GM12878 (cell line): ENCODE measurements at places on chromosomes 13 and 19.

GRCh38 chr13:26326562-26326961 lies 72.6 kb downstream of the CDK8 start:
- H3K4me1 ChIP-seq: no peaks in the 10 kb centered on the region
- no peak for DNase-seq
- no peaks in the 10 kb centered on the region for H3K27me3 ChIP-seq
- no peak overlapping the region for H3K27ac ChIP-seq

- no peak overlapping the region for H3K4me3 ChIP-seq
- H3K27me3 ChIP-seq: no peaks in the 10 kb centered on the region
- H3K27ac ChIP-seq: no peak overlapping the region
- no peak for DNase-seq
- H3K36me3 ChIP-seq: peaks cover 21% of the 10 kb centered on the region
Observed at GRCh38 chr13:24911133-24911908, 147.4 kb downstream of the RNF17 start.

- H3K36me3 ChIP-seq: no peaks in the 10 kb centered on the region
- no peak for DNase-seq
- H3K27me3 ChIP-seq: no peaks in the 10 kb centered on the region
- no peak overlapping the region for H3K4me3 ChIP-seq
- H3K4me1 ChIP-seq: no peaks in the 10 kb centered on the region
Observed at GRCh38 chr13:94198681-94199080, 280.8 kb downstream of the DCT start.

DNA sequence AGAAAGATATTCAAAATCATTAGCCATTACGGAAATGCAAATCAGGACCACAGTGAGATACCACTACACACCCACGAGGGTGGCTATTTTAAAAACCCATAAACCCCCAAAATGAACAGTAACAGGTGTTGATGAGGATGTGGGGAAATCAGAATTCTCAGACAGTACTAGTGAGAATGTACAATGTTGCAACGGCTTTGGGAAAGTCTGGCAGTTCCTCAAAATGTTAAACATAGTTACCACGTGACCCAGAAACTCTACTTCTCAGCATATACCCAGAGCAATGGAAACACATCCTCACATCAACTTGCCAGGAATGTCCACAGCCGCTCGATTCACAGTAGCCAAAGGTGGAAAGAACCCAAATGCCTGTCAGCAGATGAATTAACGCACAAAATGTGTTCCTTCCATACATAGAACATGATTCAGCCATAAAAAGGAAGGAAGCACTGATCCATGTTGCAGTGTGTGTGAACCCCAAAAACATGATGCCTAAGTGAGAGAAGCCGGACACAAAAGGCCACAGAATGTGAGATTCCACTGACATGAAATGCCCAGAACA lies 7.0 kb downstream of the PLVAP start:
- H3K4me3 ChIP-seq: peak overlapping the region; percentile 46; the same call in 1 of the 2 replicates
- no peaks in the 10 kb centered on the region; the same call in 1 of the 2 replicates for H3K27me3 ChIP-seq
- H3K27ac ChIP-seq: peak overlapping the region; percentile 94
- peaks cover 29% of the 10 kb centered on the region for H3K4me1 ChIP-seq

GRCh38 chr13:84479656-84480055 lies 597.4 kb upstream of the SLITRK1 start:
- H3K27ac ChIP-seq: no peak overlapping the region
- H3K4me3 ChIP-seq: no peak overlapping the region
- H3K36me3 ChIP-seq: no peaks in the 10 kb centered on the region
- DNase-seq: no peak
- H3K4me1 ChIP-seq: no peaks in the 10 kb centered on the region

GRCh38 chr19:38736036-38736412 lies 8.2 kb downstream of the CAPN12 start:
- H3K4me1 ChIP-seq: peaks cover 22% of the 10 kb centered on the region
- no peaks in the 10 kb centered on the region for H3K27me3 ChIP-seq
- peaks cover 1% of the 10 kb centered on the region; the same call in 1 of the 2 replicates for H3K36me3 ChIP-seq
- DNase-seq: no peak

- no peaks in the 10 kb centered on the region for H3K4me1 ChIP-seq
- no peaks in the 10 kb centered on the region for H3K27me3 ChIP-seq
- no peak overlapping the region for H3K27ac ChIP-seq
- H3K4me3 ChIP-seq: no peak overlapping the region
Observed at GRCh38 chr13:58080806-58081205, 449.3 kb downstream of the PCDH17 start.

DNA sequence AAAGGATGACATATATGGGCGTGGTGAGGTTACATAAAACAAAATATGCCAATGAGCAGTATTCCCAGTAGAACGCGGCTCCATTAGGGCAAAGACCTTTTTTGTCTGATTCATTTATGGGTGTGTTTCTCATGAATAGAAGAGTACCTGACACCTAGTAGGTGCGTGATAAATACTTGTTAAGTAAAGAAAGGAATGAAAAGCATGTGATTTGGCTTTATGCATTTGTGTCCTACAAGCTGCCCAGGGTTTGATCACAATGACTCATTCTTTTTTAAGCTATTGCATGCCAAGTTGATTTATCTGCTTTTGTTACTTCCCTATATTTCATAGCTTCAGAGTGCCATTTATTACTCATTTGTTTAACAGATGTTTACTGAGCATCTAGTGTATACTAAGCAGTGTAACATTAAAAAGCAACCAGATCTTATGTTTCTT lies 19.1 kb upstream of the KCTD4 start:
- no peaks in the 10 kb centered on the region for H3K27me3 ChIP-seq
- no peaks in the 10 kb centered on the region for H3K4me1 ChIP-seq
- no peak for DNase-seq
- no peaks in the 10 kb centered on the region for H3K36me3 ChIP-seq

DNA sequence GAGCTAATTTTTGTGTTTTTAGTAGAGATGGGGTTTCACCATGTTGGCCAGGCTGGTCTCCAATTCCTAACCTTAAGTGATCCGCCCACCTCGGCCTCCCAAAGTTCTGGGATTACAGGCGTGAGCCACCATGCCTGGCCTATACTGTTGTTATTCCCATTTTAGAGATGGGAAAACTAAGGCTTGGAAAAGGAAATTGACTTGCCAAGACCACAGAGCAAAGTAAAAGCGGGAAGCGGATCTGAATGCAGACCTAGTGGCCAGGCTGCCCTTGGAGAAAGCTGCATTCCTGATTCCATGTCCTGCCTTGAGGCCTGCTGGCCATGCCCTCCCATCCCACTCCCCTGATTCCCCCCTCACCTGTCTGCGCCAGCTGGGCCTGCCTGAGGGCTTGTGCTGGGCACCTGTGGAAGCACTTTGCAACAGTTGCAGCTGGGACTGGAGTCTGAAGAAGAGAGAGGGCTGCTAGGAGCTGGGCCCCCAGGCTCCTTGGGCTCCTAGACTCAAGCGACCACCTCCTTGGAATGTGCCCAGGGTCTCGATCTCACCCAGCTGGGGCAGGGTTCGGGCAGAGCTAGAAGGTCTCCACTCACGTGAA lies 5.7 kb downstream of the PALM3 start:
- no peaks in the 10 kb centered on the region; the same call in none of the 2 replicates for H3K27me3 ChIP-seq
- H3K4me3 ChIP-seq: no peak overlapping the region
- no peak overlapping the region for H3K27ac ChIP-seq

GRCh38 chr13:40465015-40465390 lies 201.4 kb downstream of the FOXO1 start:
- DNase-seq: no peak
- no peaks in the 10 kb centered on the region for H3K27me3 ChIP-seq
- H3K4me1 ChIP-seq: no peaks in the 10 kb centered on the region
- no peak overlapping the region for H3K4me3 ChIP-seq

DNA sequence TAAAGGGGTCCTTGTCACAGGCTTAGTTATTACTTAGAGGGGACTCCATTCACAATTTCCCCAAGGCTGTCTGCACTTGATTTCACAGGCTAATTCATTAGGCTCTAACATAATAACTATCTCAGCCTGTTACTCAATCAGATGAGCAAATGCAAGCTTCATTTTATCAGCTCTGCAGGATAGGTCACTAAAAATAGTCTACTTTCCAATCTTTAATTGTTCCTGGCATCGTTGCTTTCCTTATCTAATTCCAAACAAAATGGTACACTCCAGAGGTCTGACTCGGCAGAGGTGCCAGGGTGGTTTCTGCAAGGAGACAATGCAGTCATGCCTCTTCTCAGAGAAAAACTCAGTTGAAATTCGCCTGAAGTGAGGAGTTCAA lies 69.7 kb upstream of the SLC15A1 start:
- DNase-seq: no peak
- no peak overlapping the region for H3K27ac ChIP-seq
- no peaks in the 10 kb centered on the region for H3K4me1 ChIP-seq
- H3K4me3 ChIP-seq: no peak overlapping the region
- H3K27me3 ChIP-seq: no peaks in the 10 kb centered on the region

GRCh38 chr13:89238496-89238895 lies 1567.3 kb downstream of the SLITRK5 start:
- DNase-seq: no peak
- no peaks in the 10 kb centered on the region for H3K4me1 ChIP-seq
- H3K36me3 ChIP-seq: no peaks in the 10 kb centered on the region
- H3K4me3 ChIP-seq: no peak overlapping the region
- no peak overlapping the region for H3K27ac ChIP-seq

GRCh38 chr19:5340637-5341447 lies at the start of gene PTPRS:
TSS of gene PTPRS (minus strand) at chr19:5340812. CDS start at chr19:5286140, 54,672 bp downstream.
- no peak for DNase-seq
- H3K36me3 ChIP-seq: no peaks in the 10 kb centered on the region
- H3K27me3 ChIP-seq: peaks cover 2% of the 10 kb centered on the region; the same call in 1 of the 2 replicates
- H3K27ac ChIP-seq: no peak within 1 kb of the TSS
- H3K4me1 ChIP-seq: peaks cover 8% of the 10 kb centered on the region
- H3K4me3 ChIP-seq: peak within 1 kb of the TSS; percentile 55; the same call in 1 of the 2 replicates

- no peak for DNase-seq
- no peaks in the 10 kb centered on the region; the same call in 1 of the 2 replicates for H3K27me3 ChIP-seq
- no peaks in the 10 kb centered on the region for H3K36me3 ChIP-seq
- H3K27ac ChIP-seq: no peak overlapping the region
Observed at GRCh38 chr13:100827489-100828176, 153.0 kb upstream of the TMTC4 start.

GRCh38 chr13:97107815-97108529 lies 113.7 kb upstream of the OXGR1 start:
- no peaks in the 10 kb centered on the region for H3K36me3 ChIP-seq
- H3K4me1 ChIP-seq: no peaks in the 10 kb centered on the region
- no peaks in the 10 kb centered on the region for H3K27me3 ChIP-seq
- no peak overlapping the region for H3K4me3 ChIP-seq
- H3K27ac ChIP-seq: no peak overlapping the region

GRCh38 chr19:35125270-35125717 lies 9.6 kb downstream of the LGI4 start:
- no peak overlapping the region for H3K4me3 ChIP-seq
- no peaks in the 10 kb centered on the region for H3K27me3 ChIP-seq
- DNase-seq: no peak

DNA sequence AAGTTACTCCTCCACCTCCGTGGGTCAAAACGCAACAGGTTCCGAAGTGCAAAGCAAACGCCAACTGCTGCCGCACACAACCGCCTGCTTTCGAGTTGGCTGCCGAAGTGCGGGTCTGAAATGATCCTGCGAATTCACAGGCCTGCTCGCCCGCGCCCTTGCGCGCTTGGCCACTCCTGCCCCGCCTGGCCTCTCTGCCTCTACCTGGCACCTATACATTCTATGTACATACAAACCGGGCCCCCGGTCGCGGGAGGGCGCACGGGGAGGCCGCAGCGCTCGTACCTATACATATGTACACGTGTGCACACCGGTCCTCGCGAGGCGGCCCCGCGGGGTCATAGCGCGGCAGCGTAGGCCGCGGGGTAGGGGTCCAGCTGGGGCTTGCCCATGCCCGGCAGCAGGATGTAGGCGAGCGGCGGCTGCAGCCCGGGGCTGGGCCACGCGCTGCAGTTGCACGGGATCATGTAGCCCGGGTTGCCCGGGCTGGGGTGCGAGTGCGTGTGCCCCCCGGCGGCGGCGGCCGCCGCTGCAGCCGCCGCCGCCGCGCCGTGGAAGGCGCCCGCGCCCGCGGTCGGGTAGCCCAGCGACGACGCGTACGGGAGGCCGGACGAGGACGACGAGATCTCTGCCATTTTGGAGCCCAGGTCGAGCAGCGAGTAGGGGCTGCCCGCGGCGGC lies 1.3 kb downstream of the SOX21 start:
- no peaks in the 10 kb centered on the region for H3K4me1 ChIP-seq
- H3K4me3 ChIP-seq: no peak overlapping the region
- no peak for DNase-seq
- H3K27ac ChIP-seq: no peak overlapping the region

GRCh38 chr19:42207767-42208271 lies 9.7 kb downstream of the DEDD2 start:
- no peak for DNase-seq
- no peaks in the 10 kb centered on the region for H3K27me3 ChIP-seq
- no peak overlapping the region for H3K27ac ChIP-seq
- H3K4me3 ChIP-seq: no peak overlapping the region

- H3K4me3 ChIP-seq: no peak overlapping the region; the same call in 1 of the 2 replicates
- peaks cover 17% of the 10 kb centered on the region for H3K4me1 ChIP-seq
- H3K36me3 ChIP-seq: no peaks in the 10 kb centered on the region; the same call in 1 of the 2 replicates
- peak; percentile 85 for DNase-seq
- H3K27me3 ChIP-seq: no peaks in the 10 kb centered on the region
- H3K27ac ChIP-seq: peak overlapping the region; percentile 84
Observed at GRCh38 chr19:3132971-3133792, 2.7 kb upstream of the GNA15 start.

DNA sequence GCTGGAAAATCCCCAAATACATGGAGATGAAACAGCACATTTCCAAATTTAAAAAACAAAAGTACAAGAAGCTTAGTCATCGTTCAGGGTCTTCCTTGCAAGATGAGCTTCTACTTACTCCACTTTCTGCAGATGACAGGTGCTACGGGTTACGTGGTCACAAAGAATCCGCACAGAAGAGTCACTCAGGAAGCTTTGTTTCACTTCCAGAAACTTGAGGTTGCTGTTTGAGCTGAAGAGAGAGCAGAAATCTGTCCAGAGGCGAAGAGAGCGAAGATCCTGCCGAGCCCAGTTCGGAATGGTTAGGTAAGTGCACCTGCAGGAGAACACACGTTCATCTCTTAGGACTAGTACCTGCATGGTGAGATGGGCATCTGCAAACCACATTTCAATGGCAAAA lies 9.4 kb downstream of the NLRP7 start:
- 0 out of 2 replicates have a peak overlapping the region, but pooled peaks have one; percentile 36 for H3K4me3 ChIP-seq
- H3K36me3 ChIP-seq: no peaks in the 10 kb centered on the region
- no peak overlapping the region for H3K27ac ChIP-seq
- peaks cover 13% of the 10 kb centered on the region for H3K4me1 ChIP-seq

- H3K27ac ChIP-seq: no peak overlapping the region
- no peak for DNase-seq
- H3K4me3 ChIP-seq: no peak overlapping the region
- peaks cover 8% of the 10 kb centered on the region for H3K36me3 ChIP-seq
Observed at GRCh38 chr19:41384351-41384750, 8.0 kb downstream of the TMEM91 start.

DNA sequence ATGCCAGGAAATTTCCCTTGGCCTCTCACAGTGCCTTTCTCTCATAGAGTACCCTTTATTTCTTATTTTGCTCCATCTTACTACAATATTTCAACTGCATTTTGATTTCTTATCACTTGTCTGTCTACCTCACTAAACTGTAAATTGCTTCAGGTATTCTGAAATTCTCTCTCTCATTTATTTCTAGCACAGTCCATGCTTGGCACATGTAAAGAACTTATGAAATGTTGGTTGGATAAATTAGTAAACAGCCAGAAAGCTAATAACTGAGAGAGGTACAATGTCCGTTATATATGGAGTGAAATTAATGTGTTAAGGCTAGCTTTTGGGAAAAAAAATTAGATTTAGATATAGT lies 138.3 kb upstream of the RFC3 start:
- peak overlapping the region; percentile 77 for H3K4me3 ChIP-seq
- peaks cover 5% of the 10 kb centered on the region; the same call in 1 of the 2 replicates for H3K4me1 ChIP-seq
- H3K27ac ChIP-seq: peak overlapping the region; percentile 95
- no peak for DNase-seq
